Inflammatory macrophage treated with lipopolysaccharide for 4 hours (primary cell): ENCODE measurements at places on chromosomes 7 and 10.
A peak's percentile ranks its signal among the peaks of the same experiment; 100 is the strongest.

DNA sequence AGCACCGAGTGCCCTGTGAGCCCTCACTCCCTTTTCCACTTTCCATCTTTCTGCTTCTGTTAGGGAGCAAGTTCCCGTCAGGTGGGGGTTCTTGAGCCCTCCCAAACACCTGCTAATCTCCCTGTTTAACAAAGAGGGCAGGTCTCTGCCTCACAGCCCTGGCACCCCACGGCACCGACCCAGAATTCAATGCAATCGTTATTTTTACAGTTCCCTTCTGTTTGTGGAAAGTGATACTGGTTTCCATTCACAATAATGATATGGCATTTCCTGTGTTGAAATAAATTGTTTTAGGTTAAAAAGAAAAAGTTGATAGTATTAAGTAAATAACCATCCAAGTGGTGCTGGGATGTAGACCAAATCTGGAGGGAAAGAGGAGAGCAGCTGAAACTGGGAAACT is 38.8 kb upstream of the SLC29A3 start:
- DNase-seq, result no peak

GRCh38 chr7:121054925-121055324 is 66.4 kb downstream of the CPED1 start:
- no peak for DNase-seq

DNA sequence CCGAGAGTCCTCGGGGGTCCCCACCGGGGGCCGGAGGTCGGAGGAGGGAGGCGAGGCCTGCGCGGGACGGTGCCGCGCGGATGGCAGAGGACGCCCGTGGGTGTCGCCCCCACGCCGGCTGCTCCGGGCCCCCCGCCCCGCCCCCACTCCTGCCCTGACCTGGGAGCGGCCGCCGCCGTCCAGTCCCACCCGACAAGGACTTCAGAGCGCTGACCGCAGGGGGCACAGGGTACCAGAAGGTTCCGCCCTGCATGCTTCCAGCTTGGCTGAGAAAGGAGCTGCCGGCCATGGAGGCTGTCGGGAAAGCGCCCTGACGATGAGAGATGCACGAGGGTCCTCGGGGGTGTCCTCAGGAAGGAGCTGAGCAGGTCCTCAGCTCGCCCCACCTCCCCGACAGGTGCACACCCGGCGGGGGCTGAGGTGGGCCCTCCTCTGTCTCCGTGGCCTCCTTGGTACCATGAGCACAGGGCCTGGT is 57.0 kb upstream of the DNAJB6 start:
- DNase-seq, result no peak

- no peak for DNase-seq
Observed at GRCh38 chr10:18501198-18501597, 150.2 kb downstream of the NSUN6 start.

GRCh38 chr7:51249991-51250390 is 66.6 kb downstream of the COBL start:
- no peak for DNase-seq

- DNase-seq, result no peak
Observed at GRCh38 chr10:71079761-71080380, 132.5 kb upstream of the UNC5B start.

- peak; percentile 62 for DNase-seq
Observed at GRCh38 chr10:48456361-48456804, 148.5 kb downstream of the ARHGAP22 start.
